ENCODE measurements at places on chromosomes 2 and 18.

- no peak for DNase-seq
Measured at GRCh38 chr18:60812921-60813320, 440.3 kb upstream of the MC4R start.

GRCh38 chr2:78202986-78203670 lies 681.0 kb upstream of the LRRTM4 start:
- DNase-seq: no peak

DNA sequence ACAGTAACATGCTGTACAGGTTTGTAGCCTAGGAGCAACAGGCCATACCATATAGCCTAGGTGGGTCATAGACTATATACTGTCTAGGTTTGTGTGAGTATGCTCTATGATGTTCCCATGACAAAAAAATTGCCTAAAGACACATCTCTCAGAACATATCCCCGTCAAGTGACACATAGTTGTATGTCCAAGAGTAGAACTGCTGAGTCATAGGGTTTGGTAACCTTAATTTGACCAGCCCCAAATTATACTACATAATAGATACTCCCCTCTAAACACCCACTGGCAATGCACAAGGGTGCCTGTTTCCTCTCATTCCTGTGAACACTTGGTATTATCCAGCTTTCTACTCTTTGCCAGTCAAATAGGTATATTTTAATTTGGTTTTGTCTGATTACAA lies 161.6 kb downstream of the LCLAT1 start:
- no peak for DNase-seq

DNA sequence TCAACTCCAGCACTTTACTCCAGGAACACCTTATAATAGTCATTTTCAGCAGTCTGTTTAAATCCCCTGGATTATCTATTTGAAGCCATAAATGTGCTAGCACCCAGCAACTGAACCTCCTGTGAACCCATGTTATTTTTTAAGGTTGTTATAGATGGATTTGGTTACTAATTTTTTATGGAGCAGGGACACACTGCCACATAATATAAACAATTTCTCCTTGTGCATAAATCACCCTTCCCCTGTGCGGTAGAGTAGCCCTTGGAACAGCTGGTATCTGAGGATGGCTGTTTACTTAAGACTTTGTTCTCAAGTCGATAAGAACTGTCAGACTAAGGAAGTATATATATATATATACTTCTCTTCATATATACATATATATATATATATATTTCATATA lies 367.4 kb downstream of the EPHA4 start:
- DNase-seq: no peak

DNA sequence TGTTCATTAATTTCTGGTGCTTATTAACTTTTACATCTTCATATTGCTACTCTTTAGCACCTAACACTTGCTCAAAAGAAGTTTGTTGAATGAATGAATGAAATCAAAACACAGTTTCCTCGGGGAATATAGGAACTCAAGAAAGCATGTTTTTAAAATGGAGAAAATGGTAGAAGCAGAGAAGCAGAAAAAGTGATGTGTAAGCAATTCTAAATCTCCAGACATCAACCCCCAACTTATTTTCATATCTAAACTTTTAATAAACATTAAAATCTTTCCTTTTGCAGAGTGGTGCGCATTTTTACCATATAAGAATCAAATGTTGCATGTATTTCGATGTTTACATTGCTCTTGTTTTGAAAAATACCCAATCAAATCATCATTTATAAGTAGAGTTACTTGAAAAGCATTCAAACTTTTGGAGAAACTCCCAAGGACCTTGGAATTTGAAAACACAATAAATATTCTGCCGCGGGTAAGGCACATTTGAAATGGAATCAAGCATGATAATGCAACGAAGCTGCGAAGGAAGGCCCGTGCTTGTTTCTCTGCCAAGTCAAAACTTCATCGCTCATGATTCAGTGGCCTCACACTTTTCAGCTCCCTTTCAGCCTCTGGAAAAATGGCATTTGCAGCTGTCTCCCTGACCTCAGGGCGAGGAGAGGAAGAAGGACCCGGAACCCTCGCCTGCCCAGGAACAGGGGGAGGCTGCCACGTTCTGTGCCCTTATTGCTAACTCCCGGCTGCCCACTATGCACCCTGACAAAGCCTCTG lies 26.7 kb upstream of the SMIM21 start:
- no peak for DNase-seq

DNA sequence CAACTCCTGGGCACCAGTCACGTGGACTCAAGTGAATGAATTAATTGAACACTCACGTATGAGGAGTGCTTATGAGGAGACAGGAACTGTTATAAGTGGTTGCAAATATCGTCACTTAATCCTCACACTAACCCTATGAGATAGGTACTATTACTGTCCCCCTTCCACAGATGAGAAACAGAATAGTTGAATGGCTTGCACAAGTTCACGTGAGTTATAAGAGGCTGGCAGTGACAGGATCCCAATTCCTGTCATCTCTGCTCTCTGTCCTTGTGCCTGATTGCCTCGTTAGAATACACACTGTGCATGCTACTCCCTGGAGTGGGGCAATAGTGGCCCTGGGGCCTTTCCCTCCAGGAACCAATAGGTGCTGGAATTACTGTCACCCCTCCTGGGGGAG lies 253.5 kb downstream of the DYSF start:
- no peak for DNase-seq

DNA sequence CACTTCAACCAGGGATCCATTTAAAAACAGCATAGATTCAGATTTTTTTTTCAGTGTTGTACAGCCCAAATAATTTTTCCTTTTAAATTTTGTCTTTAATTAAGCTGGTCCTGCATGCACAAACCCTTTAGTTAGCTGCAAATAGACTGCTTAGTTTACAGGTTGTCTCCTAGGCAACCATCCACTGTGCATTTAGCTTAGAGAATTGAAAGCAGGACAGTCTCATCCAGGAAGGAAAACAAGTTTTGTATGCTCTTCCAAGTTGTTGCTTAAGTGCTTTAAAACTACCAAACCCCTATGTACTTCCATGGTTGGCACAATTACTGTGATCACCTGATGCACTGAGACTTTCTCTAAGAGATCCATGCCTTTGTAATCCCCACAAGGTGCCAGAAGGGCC lies at the start of gene MAP3K19:
TSS of gene MAP3K19 (minus strand) at position 148 of the 400 bp plus-strand sequence. CDS start 22,800 bp downstream, outside the sequence.
- DNase-seq: no peak

DNA sequence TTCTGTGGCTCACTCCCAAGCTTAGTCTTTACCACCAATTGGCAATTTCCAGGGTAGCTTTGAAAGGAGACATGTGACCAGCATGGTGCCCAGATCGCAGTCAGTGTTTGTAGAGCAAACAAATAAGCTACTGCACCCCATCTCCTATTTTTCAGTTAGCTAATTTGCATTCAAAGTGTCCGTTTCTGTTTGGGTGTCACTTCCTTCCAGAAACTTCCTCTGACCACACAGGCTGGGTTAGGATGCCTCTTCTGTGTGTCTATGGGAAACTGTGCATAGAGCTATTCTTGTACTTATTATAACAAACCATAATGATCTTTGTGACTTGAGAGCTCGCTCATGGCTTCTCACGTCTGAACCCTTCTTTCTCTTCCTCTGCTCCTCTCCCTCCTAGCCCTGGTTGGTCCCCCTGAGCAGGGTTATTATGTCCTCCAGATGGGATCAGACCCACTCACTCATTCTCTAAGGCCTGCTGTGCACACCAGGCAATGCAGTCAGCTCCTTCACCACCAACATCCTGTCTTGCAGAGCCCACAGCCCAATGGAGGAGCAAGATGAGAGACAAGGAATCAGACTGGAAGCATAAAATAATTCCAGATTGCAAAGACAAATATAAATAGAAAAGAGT lies 101.2 kb upstream of the ALK start:
- DNase-seq: no peak

DNA sequence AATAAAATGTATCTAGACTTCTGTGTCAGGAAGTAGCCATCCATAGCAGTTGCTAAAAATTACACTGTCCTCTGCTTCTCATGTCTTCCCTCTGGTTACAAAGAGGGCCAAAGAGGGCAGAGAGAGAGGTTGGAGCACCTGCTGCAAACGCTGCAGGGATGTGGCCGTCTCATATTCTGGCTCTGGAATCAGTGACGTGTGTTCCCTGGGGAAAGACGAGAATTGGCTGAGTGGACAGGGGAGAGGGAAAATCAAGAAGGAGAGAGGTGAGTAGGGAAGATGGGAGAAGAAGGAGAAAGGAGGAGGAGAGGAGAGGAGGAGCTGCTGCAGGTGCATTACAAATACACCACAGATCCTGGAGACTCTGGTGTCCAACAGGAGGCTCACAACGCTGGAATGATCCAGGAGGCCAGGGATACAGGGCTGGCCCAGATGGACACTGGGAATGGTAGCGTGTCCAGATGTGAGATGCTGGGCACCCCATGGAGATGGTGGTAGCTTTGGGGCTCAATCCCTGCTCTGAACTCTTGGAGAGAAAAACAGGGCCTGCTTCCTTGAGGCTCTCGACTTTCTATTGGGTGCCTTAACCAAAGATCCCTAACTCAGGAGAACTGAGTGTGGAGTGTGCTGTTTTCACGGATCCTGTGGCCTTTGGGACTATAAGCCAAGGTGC lies 118.4 kb upstream of the PXDN start:
- no peak for DNase-seq

GRCh38 chr2:129803032-129803431 lies 176.4 kb upstream of the RAB6C start:
- DNase-seq: no peak

DNA sequence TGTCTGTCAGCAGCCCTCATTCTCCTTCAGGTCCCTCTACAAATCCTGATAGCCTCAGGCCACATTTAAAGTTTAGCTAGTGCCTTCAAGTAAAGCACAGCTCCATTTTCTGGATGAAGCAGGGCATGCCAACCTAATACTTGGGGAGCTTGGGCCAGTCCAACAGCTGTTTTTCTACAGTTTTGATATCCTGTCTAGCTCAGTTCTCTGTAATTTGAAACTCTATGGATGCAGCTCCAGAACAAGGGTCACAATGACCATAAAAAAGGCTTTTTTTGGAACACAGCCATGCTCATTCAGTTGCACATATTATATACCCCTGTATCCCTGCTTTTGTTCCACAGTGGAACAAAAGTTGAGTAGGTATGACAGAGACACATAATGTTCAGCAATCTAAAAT lies 373.5 kb downstream of the SUCLG1 start:
- no peak for DNase-seq

- no peak for DNase-seq
Measured at GRCh38 chr2:149329489-149330126, 779 bp upstream of the LYPD6 start.

DNA sequence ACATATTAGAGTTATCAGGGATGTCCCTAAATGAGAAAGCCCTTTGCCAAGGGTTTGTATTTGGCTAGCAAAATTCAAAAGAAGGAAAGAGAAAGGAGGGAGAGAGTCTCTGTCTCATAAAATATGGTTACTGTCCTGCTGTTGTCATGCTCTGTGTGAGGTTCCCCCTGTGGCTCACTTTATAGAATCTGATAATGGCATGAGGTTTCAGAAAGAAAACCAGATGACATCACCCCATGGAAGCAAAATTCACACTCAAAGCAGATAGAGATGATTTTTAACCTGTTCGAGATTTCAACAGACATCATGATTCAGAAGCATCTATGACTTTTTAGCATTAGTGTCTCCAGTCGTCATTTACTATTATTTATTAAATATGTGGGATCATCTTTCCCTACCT lies 165.0 kb upstream of the SESTD1 start:
- DNase-seq: no peak

DNA sequence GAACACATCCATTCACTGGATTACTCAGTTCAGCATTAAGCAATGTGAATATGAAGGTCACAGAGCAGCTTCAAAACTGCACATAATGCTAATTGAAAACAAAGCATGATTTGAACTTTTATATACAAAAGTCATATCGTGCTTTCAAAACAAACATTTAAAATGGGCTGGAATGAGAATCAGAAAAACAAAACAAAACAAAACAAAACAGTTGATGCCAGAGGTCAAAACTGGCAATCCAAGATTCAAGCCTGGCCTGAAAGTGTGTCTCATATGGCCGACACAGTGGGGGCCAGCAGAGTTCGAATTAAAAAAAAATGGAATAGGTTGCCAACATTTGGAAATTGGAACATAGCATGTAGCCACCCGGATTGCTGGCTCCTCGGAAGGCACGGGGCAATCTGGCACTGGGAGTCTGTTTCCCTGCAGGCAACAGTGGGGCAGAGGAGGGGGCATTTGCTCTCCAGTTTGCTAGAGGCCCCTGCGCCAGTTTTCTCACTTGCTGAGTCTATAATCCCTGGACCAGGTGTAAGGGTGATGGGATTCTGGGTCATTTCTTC lies 294.4 kb downstream of the ZNF521 start:
- DNase-seq: no peak

- DNase-seq: no peak
Measured at GRCh38 chr18:48754993-48755473, 195.7 kb downstream of the SMAD7 start.

GRCh38 chr2:149902081-149902480 lies 314.5 kb upstream of the MMADHC start:
- no peak for DNase-seq

DNA sequence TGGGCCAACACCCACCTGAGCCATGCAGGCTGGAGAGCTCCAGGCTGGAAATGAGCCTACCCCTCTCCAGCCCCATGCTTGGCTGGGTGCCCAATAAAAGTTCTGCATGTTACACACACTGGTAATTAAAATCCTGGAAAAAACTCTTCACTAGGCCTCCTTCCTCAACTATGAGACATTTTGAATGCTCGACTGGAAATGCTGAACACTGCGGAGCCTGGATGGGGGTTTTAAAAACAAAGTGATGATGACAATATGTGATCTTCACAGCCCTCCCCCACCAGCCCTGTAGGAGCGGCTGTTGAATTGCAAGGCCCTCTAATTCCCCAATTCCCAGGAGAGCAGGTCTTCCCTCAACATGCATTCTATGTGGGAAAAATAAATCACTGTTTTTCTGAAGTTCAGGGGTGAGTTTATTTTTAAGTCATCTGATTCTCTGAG lies 179.2 kb downstream of the TTC32 start:
- no peak for DNase-seq

GRCh38 chr2:226893216-226893615 lies 57.4 kb downstream of the RHBDD1 start:
- no peak for DNase-seq

GRCh38 chr2:8065191-8065590 lies 616.7 kb upstream of the ID2 start:
- no peak for DNase-seq

DNA sequence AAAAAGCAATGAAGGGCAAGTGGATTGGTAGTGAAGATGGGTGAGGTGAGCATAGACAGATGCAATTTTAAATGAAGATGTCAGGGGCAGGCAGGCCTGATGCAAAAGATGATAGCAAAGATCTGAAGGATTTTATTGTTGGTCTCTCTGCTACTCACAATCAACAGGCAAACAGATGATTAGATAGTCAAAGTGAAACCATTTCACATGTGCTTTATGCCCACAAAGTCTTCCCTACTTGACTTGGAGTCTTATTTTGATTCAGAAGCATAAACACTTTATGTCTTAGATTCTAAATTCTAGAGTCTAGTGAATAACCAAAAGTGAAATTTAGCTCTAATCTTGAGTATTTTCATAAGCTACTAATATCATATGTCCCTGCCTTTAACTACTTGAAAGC lies 153.8 kb upstream of the HNRNPA3 start:
- no peak for DNase-seq

DNA sequence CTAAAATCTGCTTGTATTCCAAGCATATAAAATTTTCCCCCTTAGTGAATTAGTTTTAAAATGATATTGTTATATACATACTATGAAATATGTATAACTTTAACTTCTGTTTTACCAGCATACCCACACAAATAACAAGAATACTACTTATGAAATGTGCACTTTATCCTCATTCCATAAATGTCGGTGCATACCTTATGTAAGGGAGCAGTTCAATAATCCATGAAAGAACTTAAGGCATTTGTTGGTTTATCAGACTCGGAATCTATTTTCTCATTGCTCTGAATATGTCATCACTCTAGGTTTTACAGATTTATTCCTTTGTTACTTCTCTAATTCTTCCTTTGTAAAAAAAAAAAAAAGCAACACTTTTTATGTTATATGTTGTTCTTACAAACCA lies 12.5 kb upstream of the MFF start:
- no peak for DNase-seq

Measured in stimulated activated CD8-positive, alpha-beta memory T cell treated with anti-CD3 and anti-CD28 coated beads, Interleukin-4, amount 100 ng/mL, for 1 hour (primary cell).